ENCODE measurements at places on chromosomes 16 and 17. TPM values are rescaled to one million over a fixed set of nuclear protein-coding genes. Genes with fewer than 3 reads are reported as not detected.

DNA sequence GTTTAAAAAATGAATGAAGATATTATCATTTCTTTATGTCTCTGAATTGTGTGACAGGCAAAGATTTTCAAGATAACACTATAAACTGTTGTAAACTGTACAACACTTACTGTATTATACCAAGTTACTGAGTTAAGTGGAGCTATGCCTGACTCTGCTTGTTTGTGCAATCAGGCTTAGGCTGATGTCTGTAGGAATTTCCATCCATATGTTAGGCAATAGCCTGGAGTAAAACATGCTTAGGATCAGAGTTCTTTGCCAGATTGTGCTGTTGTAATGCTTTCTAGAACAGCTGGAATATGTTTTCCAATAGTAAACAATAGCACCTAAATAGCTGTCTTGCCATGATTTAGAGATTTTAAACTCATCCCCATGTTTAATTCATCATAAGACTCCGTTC, 1496.7 kb downstream of the CDH11 start:
- no peaks in the 10 kb centered on the region for H3K4me1 ChIP-seq
- no peaks in the 10 kb centered on the region for H3K36me3 ChIP-seq
- DNase-seq = no peak
- no peak overlapping the region for H3K27ac ChIP-seq
- H3K27me3 ChIP-seq = no peaks in the 10 kb centered on the region

PHOSPHO1 gene
- not detected for total RNA-seq

NUPR1 gene
- total RNA-seq = not detected

GRCh38 chr17:42463976-42464400, 5.3 kb downstream of the ATP6V0A1 start:
- H3K27me3 ChIP-seq = no peaks in the 10 kb centered on the region
- peaks cover 18% of the 10 kb centered on the region for H3K36me3 ChIP-seq
- H3K4me1 ChIP-seq = peaks cover 19% of the 10 kb centered on the region
- no peak for DNase-seq
- H3K27ac ChIP-seq = no peak overlapping the region

TMC7 gene
- total RNA-seq = not detected
